ENCODE measurements at places on chromosomes 5 and 9.

GRCh38 chr9:37925786-37926736, 22.1 kb upstream of the SLC25A51 start:
- DNase-seq: no peak

DNA sequence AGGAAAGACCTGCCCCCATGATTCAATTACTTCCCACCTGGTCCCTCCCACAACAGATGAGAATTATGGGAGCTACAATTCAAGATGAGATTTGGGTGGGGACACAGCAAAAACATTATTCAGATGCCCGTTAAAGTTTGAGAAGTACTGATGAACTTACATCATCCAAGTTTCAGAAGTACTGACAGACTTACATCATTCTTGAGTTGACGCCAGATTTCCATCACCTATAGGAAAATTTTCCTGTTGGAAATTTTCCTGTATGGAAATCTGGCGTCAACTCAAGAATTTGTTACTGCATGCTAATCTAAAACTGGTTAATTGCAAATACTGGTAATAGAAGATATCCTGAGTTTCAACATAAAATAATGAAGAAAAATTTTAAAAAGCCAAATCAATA, 975.9 kb downstream of the MAT2B start:
- DNase-seq: no peak

GRCh38 chr9:81609782-81610739, 79.3 kb downstream of the TLE1 start:
- peak; percentile 24 for DNase-seq

DNA sequence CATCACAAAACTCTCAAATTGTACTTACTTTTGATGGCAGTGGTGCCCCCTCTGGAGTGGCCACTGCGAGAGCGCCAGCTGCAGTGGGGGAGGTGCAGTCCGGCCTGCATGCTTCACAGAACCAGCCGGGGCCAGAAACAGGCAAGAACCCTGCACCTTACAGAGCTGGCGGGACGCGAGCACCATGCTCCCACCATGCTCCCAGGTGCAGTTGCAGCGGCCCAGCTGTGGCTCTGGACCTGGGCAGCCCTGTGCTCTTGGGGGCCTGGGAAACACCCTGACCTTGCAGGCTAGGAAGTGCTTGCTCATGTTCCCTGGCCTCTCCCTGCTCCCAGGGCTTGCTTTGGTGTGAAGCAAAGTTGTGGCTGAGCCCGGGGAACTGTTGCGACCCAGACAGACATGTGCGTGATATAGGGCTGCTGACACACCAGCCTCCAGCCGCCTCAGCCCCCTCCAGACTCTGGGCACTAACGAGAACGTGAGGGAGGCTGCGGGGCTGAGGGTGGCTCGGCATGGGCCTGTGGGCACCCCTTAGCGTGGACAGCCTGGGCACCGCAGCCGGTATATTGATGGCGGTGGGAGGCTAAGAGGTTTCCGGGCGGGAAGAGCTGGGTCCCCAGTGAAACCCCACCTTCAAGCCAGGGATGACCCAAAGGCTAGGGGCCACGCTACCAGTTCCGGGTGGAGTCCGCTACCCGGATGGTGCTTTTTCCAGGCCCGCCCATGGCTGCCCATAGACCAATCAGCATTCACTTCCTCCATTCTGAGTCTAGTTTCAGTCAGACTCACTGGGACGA, 1809.9 kb upstream of the ACO1 start:
- no peak for DNase-seq

GRCh38 chr5:36017004-36017403, 25.8 kb upstream of the UGT3A1 start:
- DNase-seq: no peak

GRCh38 chr5:110899566-110900412, 161.0 kb downstream of the SLC25A46 start:
- no peak for DNase-seq
